ENCODE measurements at places on chromosomes 6 and 20.

DNA sequence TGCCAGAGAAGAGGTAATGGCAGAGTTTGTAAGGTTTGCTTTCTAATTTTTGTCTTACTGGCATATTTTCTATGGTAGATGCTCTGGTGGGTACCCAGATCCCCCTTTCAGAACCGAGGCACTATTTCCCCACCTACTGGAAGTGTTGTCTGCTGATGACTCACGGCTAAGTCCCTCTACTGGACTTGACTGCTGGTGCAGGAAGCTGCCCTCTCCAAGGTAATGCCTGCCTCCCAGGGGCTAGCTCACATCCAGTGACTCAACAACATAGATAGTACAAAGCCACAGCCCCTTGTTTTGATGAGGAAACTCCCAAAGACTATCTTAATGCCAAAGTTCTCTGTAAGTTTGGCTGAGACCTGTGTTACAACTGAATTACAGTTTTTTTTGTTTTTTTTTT is 285.4 kb upstream of the FLRT3 start:
- no peak for DNase-seq

DNA sequence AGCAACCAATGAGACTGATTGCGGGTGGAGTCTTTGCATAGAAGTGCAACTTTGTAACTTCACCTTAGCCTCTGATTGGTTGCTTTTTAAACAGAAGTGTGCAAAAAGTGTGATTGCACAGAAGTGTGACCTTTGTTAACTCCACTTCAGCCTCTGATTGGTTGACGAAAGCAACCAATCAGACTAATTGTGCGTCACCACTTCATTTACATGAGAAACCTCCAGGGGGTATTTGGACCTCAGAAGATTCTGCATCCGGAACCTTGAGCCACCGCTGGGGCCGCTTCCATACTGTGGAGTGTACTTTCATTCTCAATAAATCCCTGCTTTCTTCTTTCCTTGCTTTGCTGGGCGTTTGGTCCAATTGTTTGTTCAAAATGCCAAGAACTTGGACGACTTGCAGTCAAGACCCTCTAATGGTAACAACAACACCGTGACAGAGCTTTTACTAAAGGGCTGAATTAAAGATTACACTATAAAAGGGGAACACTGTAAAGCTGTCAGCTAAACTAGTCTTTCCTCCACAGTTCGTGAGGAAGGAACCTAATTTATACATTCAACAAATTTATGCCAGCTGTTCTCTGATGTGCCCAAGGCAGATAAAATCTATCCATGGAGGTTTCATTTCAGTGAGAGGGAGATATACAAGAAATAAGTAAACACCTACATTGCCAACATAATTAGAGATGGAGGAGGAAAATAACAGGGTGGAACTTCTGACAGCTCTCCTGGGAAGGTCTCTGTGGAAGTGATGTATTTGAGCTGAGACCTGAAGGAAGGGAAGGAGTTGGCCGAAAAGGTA is 1.4 kb upstream of the HECA start:
- DNase-seq = no peak

- peak; percentile 82 for DNase-seq
These were observed 117.0 kb downstream of the ERMARD start for GRCh38 chr6:169868458-169868857.

- no peak for DNase-seq
These were observed 246.4 kb downstream of the PHACTR1 start for GRCh38 chr6:12962987-12963386.

GRCh38 chr6:136971609-136972008 is 49.5 kb downstream of the SLC35D3 start:
- DNase-seq = no peak

GRCh38 chr6:81683912-81684311 is 68.6 kb downstream of the TENT5A start:
- DNase-seq = no peak

DNA sequence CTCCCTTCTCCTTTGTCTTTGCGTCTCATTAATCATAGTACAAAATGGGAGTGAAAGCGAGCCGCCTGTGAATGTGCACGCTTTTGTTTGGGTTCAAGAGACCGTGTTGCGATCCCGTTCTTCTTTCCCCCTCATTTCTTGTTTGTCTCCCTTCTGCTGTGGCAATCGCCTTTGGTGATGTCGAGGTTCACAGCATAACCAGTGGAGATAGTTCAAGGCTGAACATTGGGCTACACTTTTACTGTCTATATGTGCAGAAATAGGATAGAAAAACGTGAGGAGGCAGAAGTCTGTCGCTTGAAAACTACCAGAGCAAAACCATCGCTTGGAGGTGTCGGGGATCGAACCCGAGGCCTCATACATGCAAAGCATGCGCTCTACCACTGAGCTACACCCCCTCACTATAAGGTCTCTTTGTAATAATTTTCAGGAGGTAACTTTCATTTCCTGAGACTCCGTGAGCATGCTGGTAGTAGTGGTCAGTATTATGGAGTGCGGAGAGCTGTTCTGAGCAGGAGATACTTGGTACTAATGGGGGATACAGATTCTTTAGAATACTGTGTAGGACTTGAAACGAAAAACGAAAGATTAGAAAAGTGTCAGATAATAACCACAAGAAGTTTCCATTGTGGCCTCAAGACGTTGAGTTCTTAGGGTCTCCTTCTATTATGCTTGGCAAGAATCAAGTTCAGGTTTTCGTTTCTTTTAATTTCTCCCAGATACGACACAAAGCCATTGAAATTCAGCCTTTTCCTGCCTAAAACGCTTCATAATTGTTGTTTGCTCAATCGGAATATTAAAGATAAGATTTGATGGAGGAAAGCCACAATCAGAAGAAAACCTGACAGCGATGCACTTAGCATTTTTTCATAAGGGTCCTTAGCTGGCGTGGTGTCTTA is 106.6 kb downstream of the TRIM27 start:
- DNase-seq = no peak

- DNase-seq = no peak
These were observed 73.2 kb downstream of the AHI1 start for GRCh38 chr6:135424385-135424784.

DNA sequence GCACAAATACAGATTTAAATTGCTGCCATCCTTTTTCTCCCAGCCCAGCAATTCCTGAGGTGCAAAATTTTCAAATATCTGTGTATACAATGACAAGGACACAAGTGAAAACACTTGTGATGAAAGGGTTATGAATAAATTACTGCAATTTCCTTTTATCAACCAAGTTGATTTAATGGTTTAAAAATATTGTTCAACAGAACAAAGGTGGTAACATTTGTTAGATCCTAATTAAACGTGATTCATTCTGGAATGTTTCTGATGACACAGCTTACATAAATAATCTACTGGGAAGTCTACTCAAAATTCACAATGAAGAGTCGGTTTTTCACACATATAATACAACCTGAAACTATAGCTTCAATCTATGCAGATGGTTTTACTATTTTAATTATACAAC is 17.1 kb downstream of the B4GALT5 start:
- no peak for DNase-seq

DNA sequence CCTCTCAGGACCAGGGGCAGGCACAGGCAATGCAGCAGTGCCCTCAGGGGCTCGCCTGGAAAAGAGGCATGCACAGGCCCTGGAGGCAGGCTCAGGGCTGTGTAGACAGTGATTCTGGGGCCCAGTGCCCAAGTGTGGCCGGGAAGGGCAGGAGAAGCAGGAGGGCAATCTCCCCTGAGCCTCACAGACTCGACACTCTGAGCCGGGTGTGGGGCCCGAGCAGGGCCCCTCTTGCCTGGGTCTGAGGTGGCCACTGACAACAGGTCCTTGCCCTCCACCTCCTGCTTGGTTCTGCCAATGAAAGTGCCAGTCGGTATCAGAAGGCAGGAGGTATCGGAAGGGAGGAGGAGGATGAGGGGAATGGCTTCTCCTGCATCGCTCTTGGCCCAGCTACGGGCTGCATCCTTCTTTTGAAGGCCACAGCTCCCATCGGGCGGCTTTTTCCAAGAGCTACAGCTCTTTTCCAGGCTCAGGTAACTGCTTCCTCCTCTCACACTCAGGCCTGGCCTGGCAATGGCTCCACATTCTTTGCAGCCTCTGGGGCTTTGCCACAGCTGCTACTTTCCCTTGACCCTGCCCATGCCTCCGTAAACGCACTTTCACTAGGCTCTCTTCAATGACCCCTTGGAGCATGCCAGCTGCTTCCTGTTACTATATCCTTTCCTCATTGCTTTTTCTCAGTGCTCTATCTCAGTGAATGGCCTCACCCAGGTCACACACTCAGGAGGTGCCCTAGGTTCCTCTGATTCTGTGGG is 24.5 kb downstream of the GABRR2 start:
- DNase-seq = no peak

DNA sequence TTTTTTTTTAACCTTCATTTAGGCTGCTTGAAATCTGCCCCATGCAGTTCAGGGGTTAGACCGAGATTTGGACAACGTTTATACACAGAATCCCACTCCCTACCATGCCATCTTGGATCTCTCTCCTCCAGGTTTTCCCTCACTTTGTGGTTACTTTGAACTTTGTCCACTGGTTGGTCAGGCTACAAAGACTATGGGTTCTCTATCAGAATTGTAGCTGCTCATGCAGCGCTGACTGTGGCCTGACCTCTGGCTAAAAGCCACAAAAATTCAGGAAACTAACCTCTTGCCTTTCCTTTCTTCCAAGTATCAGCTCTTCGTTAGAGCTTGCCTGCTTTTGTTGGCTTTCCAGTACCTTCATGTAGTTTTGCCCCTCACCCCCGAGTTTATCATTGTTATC is 44.9 kb upstream of the KCNG1 start:
- DNase-seq = no peak

DNA sequence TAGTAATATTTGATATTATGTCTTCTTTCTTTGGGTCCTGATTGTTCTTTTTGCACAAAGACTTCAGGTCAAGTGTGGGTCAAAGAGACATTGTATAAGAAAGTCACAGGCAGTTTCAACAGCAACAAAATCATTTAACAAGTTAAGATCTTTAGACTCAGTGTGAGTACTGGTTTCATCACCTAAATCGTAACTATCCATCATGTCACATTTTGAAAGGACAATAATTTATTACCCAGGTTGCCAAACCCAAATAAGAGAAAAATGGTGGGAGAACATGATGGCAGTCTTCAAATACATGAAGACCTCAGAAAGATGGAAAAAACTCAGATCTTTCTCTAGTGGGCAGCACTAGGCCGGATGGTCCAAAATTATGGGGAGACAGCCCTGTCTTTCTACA is 55.5 kb upstream of the BCLAF1 start:
- DNase-seq = no peak

- no peak for DNase-seq
These were observed 77.5 kb downstream of the TXNDC5 start for GRCh38 chr6:7832904-7833750.

GRCh38 chr20:57753332-57754164 is 43.7 kb upstream of the PMEPA1 start:
- DNase-seq = no peak

DNA sequence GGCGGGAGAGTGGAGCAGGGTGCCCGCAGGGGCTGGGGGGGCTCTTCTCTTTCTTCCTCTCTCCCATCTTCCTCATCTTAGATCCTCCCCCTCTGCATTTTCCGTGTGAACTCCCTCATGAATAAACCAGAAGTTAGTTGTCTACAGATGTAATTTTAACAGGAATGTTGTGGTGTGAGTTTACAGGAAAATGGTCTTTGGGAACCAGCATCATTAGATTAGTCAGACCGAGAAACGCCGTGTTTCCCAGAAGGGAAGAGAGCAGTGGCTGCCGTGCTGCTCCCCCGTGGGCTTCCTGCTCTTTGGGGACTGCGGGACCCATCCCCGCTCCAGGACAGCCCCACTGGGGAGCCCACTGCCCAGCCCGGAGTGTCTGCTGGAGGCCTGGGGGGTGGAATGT is 3.4 kb downstream of the MYT1 start:
- no peak for DNase-seq

GRCh38 chr20:36153736-36154699 is 522 bp upstream of the EPB41L1 start:
- DNase-seq = no peak

DNA sequence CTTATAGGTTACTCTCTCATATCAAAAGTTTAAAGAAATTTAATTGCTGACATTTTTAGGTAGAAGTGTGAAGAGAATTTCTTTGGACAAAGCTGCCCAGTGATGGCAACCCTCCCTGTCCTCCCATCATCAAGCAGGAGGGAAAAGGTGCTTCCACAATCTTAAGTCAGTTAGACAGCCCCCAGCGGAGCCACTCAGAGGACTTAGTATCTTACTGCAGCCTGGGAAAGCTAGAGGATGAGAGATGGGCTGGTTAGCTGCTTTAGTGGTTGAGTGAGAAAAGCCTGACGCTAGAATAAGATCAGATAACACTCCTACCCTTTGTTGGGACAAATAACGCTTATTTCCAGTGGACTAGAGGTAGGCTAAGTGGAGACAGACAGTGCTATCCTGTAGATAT is 227.1 kb downstream of the RFPL4B start:
- no peak for DNase-seq

- DNase-seq = no peak
These were observed 75.7 kb upstream of the QKI start for GRCh38 chr6:163338671-163339405.

GRCh38 chr6:44404715-44405099 is 17.2 kb downstream of the CDC5L start:
- no peak for DNase-seq

DNA sequence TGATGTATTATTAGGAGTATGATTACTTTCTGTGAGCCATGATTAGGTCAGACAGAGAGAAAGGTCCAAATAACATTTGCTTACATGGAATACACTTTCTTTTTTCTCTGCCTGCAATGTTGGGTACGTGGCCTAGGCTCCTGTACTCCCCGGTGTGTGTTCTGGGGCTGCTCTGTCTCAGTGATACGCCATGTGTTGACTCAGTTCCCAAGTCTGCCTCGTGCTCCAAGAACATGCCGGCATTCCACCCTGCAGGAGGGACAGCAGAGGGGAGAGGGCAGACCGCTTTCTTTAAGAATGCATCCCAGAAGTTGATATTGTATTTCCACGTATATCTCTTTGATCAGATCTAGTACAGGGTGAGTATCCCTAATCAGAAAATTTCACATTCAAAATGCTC is 33.3 kb upstream of the THBS2 start:
- no peak for DNase-seq

GRCh38 chr6:37922563-37922962 is 103.0 kb downstream of the ZFAND3 start:
- no peak for DNase-seq

- DNase-seq = no peak
These were observed 1.1 kb downstream of the SAPCD1 start for GRCh38 chr6:31763619-31763940.

DNA sequence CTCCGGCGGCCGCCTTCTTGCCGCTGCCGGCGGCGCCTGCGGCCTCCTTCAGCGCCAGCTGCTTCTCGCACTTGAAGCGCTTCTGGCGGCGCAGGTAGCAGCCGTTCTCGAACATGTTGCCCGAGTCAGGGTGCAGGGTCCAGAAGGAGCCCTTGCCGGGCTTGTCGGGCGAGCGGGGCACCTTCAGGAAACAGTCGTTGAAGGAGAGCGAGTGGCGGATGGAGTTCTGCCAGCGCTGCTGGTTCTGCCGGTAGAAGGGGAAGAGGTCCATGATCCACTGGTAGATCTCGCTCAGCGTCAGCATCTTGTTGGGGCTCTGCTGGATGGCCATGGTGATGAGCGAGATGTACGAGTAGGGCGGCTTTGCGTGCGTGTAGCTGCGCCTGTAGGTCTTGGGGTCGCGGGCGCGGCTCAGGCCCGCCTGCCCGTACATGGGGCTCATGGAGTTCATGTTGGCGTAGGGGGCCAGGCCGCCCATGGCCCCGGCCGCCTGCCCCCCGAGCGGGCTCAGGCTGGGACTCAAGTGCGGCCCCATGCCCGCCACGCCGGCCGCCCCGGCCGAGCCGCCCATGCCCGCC is 1.9 kb downstream of the FOXA2 start:
- no peak for DNase-seq
